ENCODE measurements at places on chromosomes 12 and 14.

GRCh38 chr12:95951515-95951914 lies 8.4 kb downstream of the AMDHD1 start:
- DNase-seq: no peak

- no peak for DNase-seq
Measured at GRCh38 chr12:100311317-100311716, 44.3 kb downstream of the SCYL2 start.

GRCh38 chr12:16030744-16031143 lies 119.6 kb downstream of the DERA start:
- DNase-seq: no peak

DNA sequence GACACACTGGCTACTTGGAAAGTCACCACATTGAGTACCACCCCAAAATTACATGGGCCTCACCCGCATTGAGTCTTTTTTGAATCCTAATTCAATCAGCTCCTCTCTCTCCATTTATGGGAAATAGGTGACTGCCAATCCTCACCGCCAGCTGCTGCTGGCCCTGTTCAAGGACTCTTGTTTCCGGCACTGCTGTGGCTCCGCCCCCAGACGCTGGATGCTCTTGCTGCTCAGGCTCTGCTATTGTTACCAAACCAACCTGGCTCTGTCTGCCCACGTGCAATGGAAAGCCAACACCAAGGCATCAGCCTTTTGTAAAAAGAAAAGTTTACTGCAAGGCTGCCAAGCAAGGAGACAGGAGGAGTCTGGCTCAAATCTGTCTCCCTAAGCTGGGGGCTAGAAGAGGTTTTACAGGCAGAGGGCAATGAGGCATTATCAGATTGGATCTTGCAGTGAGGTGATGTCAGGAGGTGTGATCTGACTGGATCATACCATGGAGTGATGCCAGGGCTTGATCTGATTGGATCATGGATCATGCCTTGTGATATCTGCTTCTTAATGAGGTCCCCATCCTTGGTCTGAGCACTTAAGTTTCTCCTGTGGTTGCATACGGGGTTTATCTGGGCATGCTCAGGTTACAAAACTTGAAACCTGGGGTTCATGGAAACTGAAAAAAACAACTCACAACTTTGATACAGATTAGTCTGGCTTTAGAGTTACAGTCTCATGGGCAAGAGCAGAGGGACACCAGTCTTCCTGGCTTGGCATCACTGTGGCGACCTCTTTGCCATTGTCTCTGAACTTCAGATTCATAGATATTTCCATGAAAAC lies 117.1 kb upstream of the SLC35F4 start:
- DNase-seq: no peak

- DNase-seq: no peak
Measured at GRCh38 chr14:70036665-70037064, 152.1 kb downstream of the SLC8A3 start.

- DNase-seq: no peak
Measured at GRCh38 chr12:111578276-111578970, 20.7 kb downstream of the ATXN2 start.

GRCh38 chr14:24361326-24361725 lies 6.7 kb upstream of the NFATC4 start:
- DNase-seq: no peak

DNA sequence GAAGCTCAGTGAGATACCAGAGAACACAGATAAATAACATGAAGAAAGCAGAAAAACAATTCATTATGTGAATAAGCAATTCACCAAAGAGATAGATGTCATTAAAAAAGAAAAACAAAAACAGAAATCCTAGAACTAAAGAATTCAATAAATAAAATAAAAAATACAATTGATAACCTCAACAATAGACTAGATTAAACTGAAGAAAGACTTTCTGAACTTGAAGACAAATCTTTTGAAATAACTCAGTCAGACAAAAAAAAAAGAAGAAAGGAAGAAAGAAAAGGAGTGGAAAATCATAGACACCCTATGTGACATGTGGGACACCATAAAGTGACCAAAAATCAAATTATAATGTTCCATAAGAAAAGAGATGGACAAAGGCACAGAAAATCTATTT lies 14.0 kb upstream of the SLC38A1 start:
- no peak for DNase-seq

DNA sequence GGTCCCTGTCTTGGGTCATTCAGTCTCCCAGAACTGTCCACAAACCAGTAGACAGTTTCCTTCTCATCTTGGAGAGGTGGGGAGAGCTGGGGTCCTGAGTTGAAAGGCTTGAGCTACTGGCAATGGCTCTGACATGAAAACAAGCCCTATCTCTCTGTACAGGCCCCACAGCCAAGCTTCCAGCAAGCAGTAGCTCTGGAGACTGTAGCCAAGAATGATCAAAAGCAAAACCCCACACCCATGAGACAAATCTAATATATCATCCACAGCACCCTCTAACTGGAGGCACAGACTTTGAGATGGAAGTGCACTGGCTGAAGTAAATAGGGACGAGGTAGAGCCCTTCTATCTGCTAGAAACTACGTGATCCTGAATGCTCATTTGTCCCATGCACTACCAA lies 40.9 kb downstream of the RERG start:
- no peak for DNase-seq

DNA sequence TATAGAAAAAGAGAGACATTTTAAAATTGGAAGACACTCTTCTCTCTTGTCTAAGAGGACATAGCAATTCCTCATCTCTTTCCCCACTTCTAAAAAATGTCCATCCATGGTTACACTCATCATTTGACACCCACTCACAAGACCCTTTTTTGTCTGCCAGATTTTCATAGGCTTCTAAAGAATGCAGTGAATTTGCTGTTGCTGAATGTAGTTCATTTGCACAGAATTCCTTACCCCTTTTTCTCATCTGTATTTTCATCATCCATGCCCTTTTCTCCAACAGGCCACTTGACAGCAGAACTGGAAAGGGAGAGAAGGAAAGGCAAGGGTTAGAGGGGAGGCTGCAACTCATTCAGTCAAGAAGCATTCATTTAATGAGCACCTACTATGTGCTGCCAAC lies 128.0 kb downstream of the NUAK1 start:
- no peak for DNase-seq
